ENCODE measurements at places on chromosomes 16 and 17. TPM values are rescaled to one million over a fixed set of nuclear protein-coding genes. Genes with fewer than 3 reads are reported as not detected.

Gene MYH1
- total RNA-seq, result not detected

Gene C17orf50
- not detected for total RNA-seq

Gene DYNLRB2
- 7.1 TPM for total RNA-seq

Gene CCDC144A
- 14.1 TPM for total RNA-seq

Gene PER1
- 252 TPM for total RNA-seq

Gene ENPP7
- 0.18 TPM for total RNA-seq

Gene TBC1D3L
- 20.7 TPM for total RNA-seq

Gene TMEM114
- total RNA-seq, result not detected

DNA sequence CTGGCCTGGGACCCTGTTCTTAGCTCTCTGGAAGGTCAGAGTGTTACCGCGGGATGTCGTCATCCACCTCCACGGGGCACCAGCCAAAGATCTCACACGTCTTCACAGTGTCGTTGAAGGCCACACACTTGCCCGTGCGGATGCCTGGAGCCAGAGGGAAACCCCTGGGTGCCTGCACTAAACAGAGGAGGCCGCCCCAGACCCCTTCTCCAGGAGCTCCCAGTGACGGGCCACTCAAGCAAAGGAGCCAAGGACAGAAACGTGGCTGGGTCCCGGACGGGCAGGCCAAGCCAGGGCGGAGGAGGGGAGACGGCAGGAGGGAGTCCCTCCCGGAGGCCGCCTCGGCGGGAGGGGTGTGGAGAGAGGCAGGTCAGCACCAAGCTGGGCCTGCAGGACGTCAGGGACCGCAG lies 11.0 kb upstream of the CAMKK1 start:
- DNase-seq, result no peak

DNA sequence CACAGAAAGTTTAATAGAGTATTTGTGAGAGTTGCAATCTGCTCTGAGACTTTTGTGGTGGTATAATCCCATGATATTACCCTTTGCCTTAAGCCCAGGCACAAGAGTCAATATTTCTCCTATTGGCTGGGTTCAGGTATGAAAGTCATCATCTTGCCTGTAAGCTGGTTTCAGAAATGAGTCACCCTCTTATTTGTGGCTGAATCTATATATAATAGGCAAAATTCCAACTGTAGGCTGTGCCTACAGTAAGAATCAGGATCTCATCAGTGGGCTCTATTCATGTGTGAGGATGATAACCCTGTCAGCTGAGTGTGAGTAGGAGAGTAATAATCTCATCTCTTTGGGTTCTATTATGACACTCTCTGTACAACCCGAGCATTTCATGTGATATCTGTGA lies 2103.1 kb downstream of the TP53TG3F start:
- no peak for DNase-seq

- DNase-seq, result no peak
These were observed 55.8 kb upstream of the TANC2 start for GRCh38 chr17:62910277-62910676.

DNA sequence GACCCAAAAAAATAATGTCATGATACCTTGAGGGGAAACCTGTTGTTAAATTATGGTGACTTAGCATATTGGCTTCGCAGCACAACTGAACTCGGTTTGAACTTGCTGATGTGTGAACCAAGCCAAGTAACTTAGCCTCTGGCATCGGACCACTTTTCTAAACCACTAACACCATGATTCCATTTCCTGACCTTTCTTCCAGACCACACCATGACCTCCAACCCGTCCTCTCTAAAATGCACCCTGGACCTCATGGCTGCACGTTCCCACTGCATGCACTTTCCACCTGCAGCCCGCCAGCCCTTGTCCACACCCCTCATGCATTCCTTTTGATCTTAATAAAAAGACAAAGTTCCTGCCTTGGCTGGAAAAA lies 29.3 kb downstream of the DYNLRB2 start:
- no peak for DNase-seq

DNA sequence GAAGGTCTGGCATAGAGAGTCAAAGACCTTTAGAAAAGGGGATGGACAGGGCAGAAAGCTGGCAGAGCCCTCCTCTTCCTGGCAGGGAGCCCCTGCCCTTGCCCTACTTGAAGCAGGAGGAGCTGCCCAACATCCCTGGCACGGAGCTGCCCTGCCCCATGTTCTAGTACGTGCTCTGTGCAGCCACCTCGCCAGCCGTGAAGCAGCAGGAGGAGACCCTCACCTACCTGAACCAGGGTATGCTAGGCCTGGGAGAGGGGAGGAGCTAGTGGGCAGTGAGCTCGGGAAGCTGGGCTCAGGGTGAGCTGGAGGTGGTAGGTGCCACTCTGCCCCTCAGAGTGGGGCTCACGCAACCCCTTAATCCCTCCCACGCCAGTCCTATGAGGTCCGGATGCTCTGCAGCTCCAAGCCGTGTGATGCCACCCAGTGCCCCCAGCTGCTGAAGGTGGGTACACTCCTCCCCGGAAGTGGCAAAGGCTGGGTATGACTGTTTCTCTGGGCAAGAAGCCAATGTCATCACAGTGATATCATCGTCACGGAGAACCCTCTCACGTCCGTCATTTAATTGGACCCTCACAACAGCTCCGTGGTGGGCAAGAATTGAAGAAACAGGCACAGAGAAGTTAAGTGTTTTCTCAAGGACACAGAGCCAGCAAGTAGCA lies 12.7 kb upstream of the STAC2 start:
- peak; percentile 67 for DNase-seq

- no peak for DNase-seq
These were observed 41.2 kb downstream of the PRKCA start for GRCh38 chr17:66343531-66344078.

DNA sequence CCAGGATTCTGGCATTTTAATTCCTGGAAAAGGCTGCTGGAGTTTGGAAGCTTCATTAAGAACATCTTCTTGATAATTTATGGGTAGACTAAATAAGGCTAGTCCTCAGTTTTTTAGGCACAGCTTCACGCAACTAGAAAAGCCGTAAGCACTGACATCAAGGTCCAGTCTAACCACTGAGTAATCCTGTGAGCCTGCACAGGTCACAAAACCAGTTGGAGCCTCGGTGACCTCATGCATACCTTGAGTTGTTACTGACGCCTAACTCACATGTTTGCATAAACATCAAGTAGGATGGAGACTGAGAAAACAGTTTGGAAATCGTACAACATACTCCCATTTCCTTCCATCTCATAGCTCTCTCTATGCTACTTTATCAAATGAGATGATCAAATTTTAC lies 63.8 kb upstream of the RCVRN start:
- no peak for DNase-seq

DNA sequence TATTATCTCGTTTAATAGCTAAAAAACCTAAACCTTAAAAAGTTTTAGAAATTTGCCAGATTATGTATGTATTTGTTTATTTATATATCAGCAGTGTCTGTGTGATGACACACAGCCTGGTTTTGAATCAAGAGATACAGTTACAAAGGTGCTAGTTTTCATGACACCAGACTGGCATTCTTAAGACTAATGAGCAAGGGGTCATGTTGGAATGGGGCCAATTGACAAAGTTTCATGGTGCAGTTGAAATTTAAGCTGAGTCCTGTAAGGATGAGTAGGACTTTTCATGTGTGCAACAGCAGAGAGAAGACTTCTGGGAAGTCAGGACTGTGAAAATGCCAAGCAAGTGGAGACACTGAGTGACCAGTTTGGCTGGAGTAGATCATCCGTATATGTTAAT lies 3.2 kb upstream of the KRT10 start:
- no peak for DNase-seq

- DNase-seq, result no peak
These were observed 42.5 kb upstream of the CLEC19A start for GRCh38 chr16:19242987-19243575.

DNA sequence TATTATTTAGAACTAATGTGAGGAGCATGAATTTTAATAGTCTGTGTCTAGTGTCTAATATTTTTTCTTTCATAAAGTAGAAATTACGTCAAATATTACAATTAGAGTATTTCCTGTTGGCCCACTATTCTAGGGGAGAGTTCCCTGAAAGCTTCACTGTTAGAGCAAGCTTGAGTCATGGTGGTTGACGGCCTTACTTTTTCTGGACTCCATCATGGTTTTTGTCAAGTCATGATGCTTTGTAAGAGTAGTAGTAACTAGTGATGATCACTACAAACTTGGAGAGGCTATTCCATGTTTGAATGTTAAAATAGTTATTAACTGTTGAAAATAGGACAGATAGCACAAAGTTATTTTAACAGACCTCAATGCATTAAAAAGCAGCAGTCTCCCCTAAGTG lies 1.7 kb downstream of the PSMD11 start:
- no peak for DNase-seq

GRCh38 chr16:25135254-25135878 lies 23.8 kb downstream of the LCMT1 start:
- DNase-seq, result no peak

- no peak for DNase-seq
These were observed 3.7 kb downstream of the GGA2 start for GRCh38 chr16:23506606-23506994.

GRCh38 chr16:83705856-83706255 lies 101.9 kb upstream of the HSBP1 start:
- DNase-seq, result no peak

Measured in lower lobe of right lung (tissue), 2 donors.